CD4-positive, alpha-beta T cell treated with Interleukin-17A for 1 hour (primary cell): ENCODE measurements at places on chromosomes 6 and 20.

GRCh38 chr6:89270951-89271721 lies 44.0 kb downstream of the GABRR2 start:
- no peak for DNase-seq

GRCh38 chr20:47949230-47949629 lies 163.9 kb upstream of the SULF2 start:
- DNase-seq: no peak

DNA sequence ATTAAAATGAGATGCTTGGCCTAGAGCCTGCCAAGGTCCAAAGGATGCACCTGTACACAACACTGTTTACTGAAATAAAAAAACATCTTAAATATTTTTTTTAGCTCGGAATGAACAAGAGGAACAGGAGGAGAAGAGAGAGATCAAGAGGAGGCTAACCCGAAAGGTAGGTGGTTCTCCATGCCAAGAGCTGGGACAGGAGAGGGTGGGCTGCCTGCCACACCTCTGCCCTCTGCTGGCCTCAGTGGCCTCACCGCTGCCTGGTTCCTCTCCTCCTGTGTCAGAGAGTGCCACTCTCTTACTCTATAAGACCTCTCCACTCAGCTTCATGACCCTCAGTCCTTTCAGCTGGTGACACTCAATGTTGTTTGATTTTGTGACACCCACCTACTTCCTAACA lies 50.2 kb downstream of the TBC1D7 start:
- no peak for DNase-seq

DNA sequence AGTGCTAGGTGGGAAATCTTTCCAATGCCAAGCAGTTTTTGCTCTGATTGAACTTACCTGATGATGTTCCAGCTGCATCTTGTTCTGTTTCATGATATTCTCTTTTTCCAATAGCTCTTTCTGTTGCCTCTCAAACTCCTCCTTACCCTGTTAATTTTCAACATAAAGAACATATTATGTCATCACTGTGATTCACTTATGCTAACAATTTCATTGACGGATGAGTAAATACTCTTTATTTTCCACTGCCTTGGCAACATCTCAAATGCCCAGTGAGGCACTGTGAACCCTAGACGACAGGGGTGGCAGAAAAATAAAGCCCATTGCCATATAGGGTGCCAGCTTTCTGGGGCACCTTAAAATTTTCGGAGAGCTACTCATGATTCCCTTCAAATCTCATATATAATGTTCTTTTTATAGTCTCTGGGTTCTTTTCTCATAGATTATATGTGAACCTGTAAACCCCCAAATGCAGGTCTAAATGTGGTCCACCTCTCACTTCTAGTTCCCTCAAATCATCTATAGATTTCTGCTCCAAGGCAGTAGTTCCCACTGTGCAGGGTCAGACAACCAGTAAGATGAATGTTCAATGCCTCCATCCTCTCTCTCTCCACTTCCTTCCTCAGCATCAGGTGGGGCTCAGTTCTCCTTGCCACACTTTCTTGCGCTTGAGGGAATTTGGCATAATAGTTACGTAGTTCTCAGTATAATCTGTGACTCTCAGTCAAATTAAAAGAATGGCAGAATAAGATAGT lies 44.1 kb downstream of the NEDD9 start:
- DNase-seq: no peak

DNA sequence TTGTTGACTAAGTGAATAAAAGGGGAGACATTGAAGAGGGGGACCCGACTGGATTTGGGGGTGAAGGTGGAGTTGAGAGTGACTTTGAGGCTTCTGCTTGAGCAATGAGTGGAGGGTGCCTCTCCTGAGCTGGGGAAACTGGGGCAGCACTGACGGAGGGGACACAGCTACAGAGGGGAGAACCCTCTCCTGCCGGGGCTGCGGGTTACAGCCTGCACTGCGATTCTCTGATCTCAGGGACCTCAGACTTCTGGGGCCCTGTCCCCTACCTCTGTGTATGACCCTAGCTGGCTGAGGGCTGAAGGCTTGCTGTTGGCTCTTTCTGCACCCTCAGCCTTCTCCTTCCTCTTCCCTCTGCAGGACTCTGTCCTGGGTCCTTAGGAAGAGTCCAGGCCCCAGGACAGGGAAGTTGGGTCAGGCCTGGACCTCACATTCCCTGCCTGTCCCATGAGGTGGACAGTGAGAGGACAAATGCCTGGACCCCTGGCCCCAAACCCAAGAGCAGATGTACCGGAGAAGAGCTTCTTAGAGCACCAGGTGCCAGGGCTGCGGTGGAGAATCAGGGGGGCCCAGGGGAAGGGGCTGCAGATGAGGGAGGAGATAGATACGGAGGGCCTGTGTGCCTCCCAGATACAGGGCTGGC lies 13.7 kb upstream of the FAM110A start:
- no peak for DNase-seq

DNA sequence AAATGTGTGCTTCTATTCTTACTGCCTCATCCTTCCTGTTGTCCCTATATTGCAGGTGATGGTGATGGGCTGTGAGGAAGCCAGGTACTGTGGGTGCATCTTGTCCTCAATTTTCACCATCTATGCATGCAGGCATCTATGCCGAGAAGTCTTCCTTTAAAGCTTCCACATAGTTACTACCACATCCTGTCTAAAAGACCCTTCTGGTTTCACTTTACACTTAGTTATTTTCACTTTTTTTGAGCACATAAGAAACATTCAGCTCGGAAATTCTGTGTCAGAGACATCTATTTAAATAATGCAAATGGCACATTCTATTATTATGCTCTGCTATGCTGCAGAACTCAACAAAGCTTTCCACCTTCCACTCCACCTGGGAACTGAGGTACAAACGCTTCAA lies 28.2 kb upstream of the FABP7 start:
- DNase-seq: no peak

DNA sequence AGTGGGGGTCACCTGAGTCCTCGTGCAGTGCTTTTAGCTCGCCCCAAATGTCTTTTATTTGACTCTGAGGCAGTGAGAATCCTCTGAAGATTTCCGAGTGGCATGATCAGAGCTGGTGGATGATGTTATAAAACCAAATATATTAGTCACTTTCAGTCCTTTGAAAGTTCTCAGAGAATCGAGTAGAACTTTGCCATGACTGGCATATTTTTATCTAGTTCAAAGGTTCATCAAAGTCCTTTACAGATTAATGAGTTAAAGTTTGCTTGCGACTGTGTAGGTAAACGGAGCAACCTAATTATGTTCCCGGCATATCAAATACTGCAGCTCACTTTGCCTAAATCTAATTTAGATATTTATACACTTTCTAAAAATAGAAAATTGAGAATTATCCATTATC lies 498.5 kb upstream of the NOX3 start:
- no peak for DNase-seq

DNA sequence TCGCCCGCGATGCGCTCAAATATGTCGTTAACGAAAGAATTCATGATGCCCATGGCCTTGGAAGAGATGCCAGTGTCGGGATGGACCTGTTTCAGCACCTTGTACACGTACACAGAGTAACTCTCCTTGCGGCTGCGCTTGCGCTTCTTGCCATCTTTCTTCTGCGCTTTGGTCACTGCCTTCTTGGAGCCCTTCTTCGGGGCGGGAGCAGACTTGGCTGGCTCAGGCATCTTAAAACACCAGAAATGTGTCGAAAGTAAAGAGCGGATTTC lies 36.4 kb downstream of the HFE start:
- no peak for DNase-seq

- DNase-seq: no peak
Observed at GRCh38 chr6:136901212-136901784, 20.8 kb upstream of the SLC35D3 start.

- DNase-seq: no peak
Observed at GRCh38 chr6:116866281-116866871, 10.7 kb upstream of the RFX6 start.
